ENCODE measurements at places on chromosomes 12 and 14.

DNA sequence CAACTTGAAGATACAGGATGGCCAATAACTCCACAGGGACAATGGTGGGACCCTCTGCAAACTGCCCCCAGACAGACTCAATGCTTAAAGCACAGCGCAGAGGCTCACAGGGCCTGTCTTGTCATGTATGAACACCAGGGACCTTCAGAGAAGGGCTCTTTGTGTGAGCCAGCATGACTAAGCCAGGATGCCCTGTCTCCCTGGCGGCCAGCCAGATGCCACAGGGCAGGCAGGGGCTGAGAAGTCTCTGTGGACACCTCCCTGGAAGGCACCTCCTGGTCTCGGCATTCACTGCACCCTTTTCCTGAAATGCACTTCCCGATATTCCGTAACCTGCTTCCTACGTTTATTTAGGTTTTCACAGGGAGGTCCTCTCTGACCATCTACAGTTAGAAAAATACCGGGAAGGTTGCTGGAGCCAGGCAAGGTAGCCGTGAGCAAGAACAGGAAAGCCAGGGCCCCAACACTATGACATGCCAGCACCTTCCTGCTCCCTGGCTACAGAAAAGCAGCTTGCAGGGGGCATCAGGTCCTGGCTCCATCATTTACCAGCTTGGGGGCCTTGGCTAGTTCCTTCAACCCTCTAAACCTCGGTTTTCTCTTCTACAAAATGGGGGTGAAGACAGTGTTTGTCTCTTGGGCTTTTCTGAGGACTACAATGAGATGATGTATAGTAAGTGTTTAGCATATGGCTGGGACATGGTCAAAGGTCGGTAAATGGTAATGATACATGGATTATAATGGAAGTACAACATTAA is 65.0 kb downstream of the PITPNM2 start:
- no peak for DNase-seq

DNA sequence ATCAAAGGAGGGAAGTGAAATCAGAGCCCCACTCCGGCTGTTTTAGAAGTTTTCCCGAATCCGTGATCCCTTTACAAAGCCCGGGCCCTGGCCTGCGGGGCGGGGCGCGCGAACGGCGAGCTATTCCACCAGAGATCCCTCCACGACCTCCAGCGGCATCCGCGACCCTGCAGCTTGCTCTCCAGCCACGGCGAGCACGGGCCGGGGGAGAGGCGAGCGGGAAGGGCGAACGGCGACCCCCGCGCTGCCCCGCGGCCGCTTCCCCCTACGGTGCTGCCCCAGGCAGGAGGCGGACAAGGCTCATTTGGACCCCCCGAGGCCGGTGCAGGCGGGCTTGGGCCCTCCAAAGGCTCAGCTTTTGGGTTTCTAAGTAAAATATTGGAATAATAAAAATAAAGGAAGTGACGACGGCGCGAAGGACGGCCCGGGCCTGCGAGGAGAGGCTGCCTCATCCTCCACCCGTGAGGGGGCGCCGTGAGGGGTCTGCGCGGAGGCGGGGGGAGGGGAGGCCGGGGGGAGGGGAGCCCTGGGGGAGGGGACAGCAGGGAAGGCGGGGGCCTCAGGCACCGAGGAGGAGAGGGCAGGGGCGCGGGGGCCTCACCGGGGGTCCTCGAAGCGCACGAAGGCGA is 613 bp downstream of the SRSF9 start:
- peak; percentile 50 for DNase-seq

GRCh38 chr12:103441437-103442181 is 54.2 kb downstream of the C12orf42 start:
- peak; percentile 37 for DNase-seq

GRCh38 chr14:65462411-65462810 is 49.9 kb downstream of the FUT8 start:
- no peak for DNase-seq

DNA sequence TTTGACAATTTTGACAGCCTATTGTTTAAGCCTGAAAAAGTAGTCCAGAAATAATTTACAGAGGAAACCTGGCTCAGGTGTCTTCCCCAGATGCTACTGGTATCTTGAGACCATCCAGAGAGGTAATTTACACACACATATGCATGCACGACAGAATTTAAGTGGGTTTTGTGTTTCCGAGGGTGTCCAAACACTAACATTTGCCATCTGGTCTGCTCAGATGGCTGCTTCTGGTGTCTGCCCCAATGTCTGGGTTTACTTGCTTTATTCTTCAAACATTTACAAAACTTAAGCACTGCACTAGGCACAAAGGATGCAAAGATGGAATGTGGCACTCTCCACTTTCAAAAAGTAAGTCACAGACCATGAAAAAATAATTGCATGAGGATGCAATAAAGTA is 226.6 kb upstream of the EGLN3 start:
- DNase-seq, result no peak

Measured in activated CD4-positive, alpha-beta T cell treated with anti-CD3 and anti-CD28 coated beads, Interleukin-2, amount 10 ng/mL, durations not matched to agents 7 days and 5 days (primary cell).